ENCODE measurements at places on chromosomes 7 and 10.

GRCh38 chr7:101636822-101637623, 7.9 kb upstream of the MYL10 start:
- DNase-seq: no peak

- no peak for DNase-seq
Measured at GRCh38 chr7:36082216-36082615, 70.8 kb upstream of the EEPD1 start.

DNA sequence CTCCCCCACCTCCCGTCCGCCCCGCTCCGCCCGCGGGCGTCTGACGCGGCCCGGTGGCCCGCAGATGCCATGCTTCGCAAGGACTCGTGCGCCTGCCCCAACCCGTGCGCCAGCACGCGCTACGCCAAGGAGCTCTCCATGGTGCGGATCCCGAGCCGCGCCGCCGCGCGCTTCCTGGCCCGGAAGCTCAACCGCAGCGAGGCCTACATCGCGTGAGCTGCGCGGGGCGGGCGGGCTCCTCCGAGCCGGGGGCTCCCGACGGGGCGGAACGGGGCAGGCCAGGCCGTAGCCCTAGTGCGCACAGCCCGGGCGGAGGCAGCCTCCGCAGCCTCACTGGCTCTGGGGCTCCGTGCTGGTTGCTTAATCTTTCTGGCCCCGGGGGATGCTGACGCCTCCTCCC, 2.8 kb downstream of the ASIC3 start:
- peak; percentile 16 for DNase-seq

DNA sequence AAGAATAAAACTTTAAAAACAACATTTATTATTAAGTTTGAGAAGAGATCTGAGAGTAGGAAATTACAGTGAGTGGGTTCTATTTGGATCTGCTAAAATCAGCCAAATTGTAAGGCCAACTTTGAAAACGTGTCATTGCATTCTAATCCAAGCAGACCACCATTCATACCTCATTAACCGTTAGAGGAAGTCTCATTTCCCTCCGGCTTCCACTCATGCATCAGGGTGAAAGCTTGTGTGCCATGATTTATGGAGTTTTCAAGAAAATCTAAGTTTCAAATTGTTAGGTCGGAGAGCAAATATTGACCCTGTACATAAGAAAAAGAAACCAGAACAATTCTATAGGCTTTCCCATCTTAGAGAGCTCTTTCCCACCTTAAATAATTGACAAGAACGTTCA, 166.6 kb upstream of the NRG3 start:
- DNase-seq: no peak

GRCh38 chr10:124079864-124080263, 13.5 kb downstream of the CHST15 start:
- DNase-seq: no peak

- DNase-seq: no peak
Measured at GRCh38 chr10:89302625-89303024, 779 bp downstream of the IFIT2 start.

DNA sequence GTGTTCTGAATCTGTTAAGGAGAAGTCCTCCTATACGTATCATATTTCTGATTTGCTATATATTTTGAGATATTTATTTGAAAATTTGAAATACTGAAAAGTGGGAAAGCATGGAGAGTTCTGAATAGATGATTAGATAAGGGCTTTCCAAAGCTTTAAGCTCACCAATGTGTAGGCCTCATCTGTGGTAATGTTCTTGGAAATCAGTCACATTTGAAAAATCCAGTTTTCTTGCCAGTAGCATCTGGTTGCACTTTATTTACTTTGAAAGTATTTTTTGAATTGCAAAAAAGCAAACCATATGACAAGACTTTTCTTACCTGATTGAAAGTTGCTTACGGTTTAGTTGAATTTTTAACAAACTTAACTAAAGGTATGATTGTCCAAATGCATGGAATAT, 21.7 kb downstream of the ADD3 start:
- DNase-seq: no peak

- DNase-seq: no peak
Measured at GRCh38 chr7:3977391-3977790, 676.3 kb downstream of the SDK1 start.

DNA sequence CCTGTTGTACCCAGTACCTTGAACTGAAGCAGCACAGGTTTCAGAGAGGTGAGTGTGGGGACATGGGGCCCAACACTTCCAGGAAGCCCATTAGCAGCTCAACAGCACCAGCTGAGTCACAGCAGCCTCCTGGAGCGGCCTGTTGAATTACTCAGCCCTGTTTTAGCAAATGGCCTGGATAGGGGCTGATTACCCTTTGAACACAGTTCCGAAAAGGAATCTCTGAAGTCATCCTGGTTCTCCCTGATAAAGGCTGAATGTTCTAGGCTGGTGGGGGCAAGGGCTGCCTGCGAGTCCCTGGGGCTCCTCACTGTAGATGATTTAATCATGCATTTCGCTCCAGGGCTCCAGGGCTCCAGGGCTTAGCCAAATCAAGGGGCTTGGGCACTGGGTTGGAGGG, 287.5 kb downstream of the GRID1 start:
- no peak for DNase-seq

GRCh38 chr7:73308074-73308664, 457 bp downstream of the NSUN5 start:
- no peak for DNase-seq

DNA sequence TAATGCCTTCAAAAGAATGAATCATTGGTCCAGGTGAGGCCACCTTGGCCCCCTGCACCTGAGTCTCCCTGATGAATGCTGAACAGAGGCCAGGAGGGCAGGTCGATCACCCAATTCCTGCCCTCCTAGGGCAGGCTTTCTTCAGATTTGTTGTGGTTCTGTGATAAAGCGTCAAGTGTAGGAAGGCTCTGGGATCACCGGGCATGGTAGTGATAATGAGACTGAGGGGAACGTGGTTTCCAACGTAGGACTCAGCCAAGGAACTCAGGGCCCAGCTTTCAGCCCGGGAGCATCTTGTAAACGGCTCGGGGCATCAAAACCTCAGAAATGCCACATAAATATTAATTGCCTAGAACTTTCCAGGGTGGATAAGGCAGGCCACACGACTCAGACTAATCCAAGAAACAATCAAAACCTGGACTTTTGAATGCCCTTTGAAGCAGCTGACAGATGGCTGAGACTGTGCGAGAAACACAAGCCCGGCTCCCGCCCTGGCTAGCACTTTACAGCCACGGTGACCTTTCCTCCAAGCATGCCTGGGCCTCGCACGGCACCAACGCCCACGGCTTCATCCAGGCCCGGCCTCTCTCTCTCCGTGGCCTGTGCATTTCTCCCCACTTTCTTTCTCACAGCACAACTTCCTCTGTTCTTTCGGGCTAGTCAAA, 239.3 kb upstream of the GRB10 start:
- no peak for DNase-seq

- no peak for DNase-seq
Measured at GRCh38 chr7:69859342-69859741, 261.1 kb downstream of the AUTS2 start.

DNA sequence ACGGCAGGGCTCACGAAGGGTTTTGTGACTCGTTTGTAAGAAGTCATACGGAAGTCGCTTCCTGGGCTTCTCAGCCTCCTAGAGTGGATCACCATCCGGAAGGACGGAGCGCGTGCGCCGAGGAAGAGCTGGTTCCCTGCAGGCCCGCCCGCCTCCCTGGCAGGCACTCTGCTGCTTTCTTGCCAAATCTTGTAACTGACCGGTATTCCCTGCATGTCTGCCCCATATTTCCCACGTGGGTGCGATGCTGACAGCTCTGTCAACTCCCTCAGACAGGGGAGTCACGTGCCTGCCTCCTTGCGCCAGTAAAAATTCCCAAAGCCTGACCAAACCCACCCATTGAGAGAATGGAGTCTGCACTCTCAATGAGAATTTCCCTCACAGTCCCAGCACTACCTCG, 12.7 kb downstream of the SHH start:
- DNase-seq: no peak

DNA sequence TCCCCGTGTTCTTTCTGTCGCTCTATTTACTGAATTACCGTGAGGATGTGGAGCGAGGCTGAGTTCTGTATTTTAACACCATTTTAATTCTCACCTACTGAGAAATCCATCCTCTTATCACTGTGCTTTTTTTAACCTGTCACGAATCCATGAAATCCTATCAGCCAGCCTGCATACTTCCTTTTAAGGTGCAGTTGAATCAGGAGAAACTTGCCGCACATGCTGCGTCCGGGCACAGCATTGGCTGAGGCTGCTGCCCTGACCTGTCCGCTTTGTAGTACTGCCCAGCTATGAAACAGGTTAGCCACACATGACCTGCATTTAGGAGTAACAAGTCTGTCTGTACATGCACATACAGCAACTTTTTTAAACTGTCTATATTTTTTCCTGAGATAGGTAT, 82.5 kb downstream of the EGFR start:
- no peak for DNase-seq

DNA sequence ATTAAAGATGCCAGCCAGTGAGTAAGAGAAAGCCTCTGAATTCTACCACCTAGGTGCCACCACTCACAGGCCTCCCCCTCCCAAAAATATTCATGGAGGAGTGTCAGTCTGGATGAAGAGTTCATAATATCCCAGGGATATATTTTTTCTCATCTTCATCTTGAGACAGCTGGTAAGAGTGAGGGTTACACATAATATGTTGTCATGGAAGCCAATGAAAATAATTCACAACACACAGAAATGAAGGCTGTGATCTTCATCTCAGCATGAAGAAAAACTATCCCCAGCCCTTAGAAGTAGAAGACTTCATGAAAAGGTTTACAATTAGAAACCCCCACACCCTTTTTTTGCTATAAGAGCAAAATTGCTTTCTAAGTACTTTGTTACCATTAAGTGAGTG, 175.6 kb downstream of the DNAH11 start:
- DNase-seq: no peak
